NCI-H1105 (cell line): ENCODE measurements at places on chromosomes 6 and 20.

DNA sequence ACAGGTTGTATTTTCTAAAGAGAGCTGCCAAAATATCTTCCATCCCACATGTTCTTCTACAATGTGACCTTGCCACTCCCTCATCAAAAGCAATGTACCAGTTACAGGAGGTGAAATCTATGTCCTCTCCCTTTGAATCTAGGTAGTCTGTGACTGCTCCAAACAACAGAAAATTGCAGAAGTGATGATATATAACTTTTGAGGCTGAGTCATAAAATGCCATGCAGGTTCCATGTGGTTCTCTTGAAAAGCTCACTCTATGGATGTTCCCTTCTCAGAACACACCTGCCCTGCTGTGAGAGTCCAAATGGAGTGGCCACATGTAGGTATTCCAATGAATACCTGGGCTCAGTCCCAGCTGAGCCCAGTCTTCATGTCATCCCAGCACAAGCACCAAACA, 16.9 kb upstream of the PHIP start:
- DNase-seq = no peak

DNA sequence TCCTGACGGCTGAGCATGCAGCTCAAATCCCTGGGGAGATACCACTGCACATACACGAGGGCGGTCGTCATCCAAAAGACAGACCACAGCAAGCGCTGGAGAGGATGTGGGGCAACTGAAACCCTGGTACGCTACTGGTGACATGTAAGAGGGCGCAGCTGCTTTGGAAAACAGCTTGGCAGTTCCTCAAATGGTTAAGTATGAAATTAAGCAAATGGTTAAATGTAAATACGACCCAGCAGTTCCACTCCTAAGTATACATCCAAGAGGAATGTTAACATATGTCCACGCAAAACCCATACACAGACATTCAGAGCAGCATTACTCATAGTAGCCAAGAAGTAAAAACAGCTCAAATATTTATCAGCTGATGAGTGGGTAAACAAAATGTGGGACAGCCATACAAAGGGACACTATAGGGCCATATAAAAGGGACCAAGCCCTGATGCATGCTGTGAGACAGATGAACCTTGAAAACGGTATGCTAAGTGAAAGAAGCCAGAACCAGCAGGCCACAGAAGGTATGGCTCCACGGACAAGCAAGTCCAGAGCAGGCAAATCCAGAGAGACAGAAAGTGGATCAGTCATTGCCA, 38.5 kb downstream of the RIPOR3 start:
- no peak for DNase-seq

DNA sequence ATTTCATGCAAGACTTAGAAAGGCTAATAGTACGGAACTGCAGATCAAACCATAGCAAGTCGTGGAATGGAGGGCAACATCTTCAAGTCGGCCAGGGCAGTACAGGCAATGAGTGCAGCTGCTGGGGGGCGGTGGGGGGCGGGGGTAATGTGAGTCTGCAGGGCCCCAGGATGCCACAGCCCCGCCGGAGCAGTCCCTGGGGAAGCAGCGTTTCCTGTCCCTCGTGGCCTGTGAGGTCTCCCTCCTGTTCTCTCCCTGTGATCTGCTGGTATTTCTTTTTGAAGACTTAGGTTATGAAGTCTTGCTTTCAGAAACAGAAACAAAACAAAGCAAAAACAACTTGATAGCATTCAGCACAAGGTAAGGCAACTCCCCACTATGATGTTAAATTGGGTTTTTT, 351.9 kb downstream of the FOXA2 start:
- DNase-seq = no peak

DNA sequence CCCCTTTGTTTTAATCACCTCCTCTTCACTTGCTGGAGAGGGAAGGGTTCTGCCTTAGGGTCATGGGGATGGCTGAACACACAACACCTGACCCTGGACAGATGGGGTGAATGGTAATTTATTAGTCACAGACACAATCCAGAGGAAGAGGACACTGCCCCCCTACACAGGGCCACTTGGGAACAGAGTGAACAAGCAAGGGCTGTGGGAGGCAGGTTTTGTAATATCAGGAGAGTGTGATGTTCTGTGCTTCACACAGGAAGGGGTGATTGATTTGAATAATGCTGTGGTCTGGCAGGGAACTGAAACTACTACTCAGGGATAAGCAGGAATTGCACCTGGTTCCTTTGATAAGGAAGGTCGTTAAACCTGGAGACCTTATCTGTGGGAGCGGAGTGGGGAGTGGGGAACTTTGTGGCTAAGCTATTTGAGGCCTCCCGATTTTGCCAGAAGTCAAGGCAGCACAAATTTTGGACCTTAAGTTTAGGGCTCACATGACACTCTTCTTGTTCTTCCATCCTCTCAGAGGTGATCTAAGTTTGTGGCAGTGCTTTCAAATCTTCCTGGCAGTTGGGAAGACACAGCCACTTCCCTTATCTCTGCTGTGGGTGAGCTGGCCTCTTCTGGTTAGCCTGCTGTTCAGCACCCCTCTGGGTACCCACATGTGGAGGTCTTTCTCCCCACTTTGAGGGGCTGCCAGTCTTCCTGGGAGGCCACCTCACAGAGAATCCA, 77.8 kb downstream of the CD164 start:
- no peak for DNase-seq

DNA sequence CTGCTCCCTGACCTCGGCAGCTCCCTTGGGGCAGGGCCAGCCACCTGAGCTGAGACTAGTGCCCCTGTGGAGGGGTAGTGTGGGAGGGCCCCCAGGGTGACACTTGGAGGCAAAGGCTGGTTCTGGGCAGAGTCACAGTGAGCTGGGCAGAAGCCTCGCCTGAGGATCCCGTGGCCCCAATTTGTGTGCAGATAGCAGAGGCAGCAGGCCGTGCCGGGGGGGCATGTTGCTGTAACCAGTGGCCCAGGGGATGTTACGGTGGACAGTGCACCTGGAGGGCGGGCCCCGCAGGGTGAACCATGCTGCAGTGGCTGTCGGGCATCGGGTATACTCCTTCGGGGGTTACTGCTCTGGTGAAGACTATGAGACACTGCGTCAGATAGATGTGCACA, 2.9 kb downstream of the KLHDC3 start:
- DNase-seq = no peak

- peak; percentile 40 for DNase-seq
Measured at GRCh38 chr6:111013144-111013915, 31.5 kb downstream of the RPF2 start.

- DNase-seq = no peak
Measured at GRCh38 chr6:138371452-138371711, 6.3 kb upstream of the SMIM28 start.

DNA sequence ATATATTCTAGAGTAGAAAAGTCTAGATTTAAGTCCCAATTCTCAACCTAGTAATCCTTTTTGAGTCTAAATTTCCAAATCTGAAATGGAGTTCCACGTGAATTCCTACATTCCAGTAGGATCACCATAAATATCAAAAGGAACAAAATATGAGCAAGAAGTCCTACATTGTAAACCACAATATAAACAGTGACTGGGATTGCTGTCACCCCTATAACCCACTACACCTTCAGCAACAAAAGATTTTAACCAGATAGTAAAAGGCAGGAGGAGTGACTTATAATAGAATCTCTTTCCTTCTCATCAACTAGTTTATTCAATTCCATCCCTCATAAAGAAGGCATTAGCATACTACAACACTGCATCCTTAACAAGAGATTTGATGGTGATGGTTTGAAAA, 210.6 kb downstream of the KIF16B start:
- no peak for DNase-seq

- peak; percentile 56 for DNase-seq
Measured at GRCh38 chr6:44237813-44238433, 9.0 kb upstream of the HSP90AB1 start.

GRCh38 chr6:29414588-29414987, at the start of gene OR12D1:
Gene OR12D1 (plus strand): TSS chr6:29414928.
- DNase-seq = no peak

DNA sequence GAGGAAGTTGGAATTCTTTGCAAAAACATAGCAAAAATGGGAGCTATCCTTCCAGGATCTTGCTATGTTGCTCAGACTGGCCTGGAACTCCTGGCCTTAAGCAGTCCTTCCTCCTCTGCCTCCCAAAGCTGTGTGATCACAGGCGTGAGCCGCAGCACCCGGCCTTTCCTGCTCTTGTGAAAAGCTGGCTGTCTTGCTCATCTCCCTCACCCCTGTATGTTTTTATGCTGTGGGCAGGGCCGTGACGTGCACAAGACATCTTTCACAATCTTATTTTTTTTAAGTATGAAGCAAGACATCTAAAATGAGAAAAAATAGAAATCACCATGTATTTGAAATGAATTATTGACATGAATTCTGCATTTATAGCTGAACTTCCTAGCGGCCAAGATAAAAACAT, 110.4 kb downstream of the SAMD5 start:
- DNase-seq = no peak

GRCh38 chr6:39362487-39362865, 40.0 kb upstream of the KCNK16 start:
- DNase-seq = no peak

GRCh38 chr20:48056218-48056617, 270.9 kb upstream of the SULF2 start:
- no peak for DNase-seq

DNA sequence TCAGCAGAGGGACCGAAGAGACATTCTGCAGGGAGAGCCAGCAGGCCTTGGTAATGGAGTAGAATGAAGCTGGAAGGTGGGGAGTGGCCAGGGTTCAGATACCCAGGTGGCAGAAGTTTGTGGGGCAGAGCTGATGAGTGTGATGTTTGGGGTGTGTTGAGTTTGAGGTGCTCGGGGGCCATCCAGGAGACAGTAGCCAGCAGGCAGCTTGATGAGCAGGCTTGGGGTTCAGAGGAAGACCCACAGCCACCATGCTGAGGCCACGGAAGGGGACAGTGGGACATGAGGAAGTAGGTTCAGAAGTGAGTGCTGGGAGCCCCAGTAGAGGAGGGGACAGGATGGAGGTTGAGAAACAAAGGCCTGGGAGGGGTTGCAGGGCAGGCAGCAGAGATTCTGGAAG, 11.1 kb upstream of the FOXS1 start:
- no peak for DNase-seq

GRCh38 chr20:3242172-3242692, 3.2 kb upstream of the SLC4A11 start:
- DNase-seq = no peak

- no peak for DNase-seq
Measured at GRCh38 chr6:52027699-52028098, 59.7 kb downstream of the PKHD1 start.

- no peak for DNase-seq
Measured at GRCh38 chr6:14635934-14636591, 518.5 kb downstream of the CD83 start.

DNA sequence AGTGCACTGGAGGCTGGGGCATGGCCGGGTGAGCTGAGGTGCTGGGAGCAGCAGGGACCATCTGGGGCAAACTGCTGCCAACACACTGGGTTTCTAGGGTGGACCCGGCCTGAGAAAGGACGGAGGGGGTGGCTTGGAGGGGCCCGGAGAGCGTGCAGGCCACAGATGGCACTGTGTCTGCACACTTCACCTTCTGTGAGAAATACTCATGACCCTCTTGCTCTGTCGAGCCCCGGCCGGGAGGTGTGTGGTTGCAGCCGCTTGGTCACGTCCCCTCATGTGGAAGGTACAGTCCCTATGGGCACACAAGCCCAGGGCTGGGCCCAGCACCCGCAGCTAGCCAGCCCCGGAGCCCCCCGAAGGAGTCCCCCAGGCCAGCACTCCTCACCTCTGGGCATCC, 59.7 kb downstream of the RBM38 start:
- DNase-seq = no peak

GRCh38 chr6:67391955-67392354, 1243.1 kb upstream of the ADGRB3 start:
- no peak for DNase-seq

DNA sequence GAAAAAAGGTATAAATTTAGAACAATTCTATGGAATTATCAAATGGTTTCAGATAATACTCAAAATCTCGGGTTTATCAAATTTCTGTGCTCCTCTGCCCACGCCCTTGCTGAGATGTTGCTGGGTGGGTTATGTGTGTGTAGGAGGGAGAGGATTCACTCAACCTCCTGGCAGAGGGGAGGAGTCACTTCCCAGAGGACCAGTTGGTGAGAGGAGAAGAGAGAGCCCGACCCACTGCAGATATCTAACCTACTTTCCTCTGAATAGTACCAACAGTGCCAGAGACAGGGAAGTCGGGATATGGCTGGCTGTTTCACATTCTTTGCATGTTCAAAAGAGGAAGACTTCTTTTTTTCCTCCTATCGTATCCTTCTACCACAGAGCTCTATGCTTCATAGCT, 187.1 kb upstream of the MAN1A1 start:
- no peak for DNase-seq

GRCh38 chr6:163436843-163437242, 22.3 kb downstream of the QKI start:
- DNase-seq = no peak

DNA sequence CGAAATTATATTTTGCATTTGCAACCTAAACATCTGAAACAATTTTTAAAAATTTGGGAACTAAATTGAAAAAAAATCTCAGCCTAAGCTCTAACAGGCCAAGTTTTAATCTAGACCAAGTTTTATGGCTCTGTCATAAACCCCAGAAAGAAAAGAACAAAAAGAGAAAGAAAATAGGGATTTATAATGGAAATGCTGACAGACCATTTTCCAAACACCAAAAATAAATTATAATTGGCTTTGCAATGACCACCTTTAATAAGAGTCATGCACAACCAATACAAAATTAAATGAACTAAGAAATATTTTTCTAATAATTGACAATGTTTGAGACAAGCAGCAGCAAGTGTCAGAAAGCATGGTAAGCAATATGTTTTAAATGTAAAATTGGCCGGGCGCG, 72.6 kb downstream of the WDR27 start:
- DNase-seq = no peak

- no peak for DNase-seq
Measured at GRCh38 chr6:147653631-147654030, 145.1 kb downstream of the SAMD5 start.

DNA sequence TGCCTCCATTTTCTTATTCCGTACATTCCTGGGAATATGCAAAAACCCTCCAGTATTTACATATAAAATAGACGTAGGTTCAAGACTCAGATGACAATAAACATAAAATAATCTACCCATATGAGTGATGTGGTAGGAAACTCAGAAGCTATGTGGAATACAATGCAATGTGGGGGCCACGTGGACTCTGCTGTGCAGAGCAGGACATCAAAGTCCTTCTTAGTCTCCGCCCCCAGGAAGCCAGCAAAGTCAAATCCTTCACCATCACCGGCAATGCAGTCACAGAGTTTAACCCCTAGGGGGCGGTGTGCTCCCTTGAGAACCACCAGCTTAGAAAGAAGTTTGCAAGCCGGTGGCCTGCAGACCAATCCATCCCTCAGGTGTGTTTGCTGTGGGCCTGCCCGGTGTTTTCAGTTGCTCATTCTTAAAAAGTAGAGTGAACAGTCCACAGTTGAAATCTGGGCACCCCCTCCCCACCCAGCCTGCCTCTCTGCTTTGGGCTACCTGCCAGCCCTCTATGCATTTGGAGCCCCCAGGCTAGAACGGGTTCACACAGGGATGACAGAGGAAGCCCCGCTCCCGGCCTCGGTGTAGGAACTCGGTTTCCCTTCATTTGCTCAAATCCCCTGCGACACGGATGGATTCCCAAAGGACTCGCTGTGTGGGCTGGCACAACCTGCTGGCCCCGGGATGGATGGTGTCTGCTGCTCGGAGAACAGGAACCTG, 59.9 kb downstream of the SULF2 start:
- peak; percentile 67 for DNase-seq
